Right atrium auricular region (tissue), 2 donors: ENCODE measurements at places on chromosomes 7 and 10. TPM values are rescaled to one million over a fixed set of nuclear protein-coding genes. Genes with fewer than 3 reads are reported as not detected.

The DNAJB6 gene
- 134 TPM for total RNA-seq

The MAGI2 gene
- total RNA-seq, result 5.9 TPM

The SGMS1 gene
- total RNA-seq, result 32.5 TPM

The AKR1C3 gene
- 48.9 TPM for total RNA-seq

The KIAA1217 gene
- 33.3 TPM for total RNA-seq

The LIPK gene
- not detected for total RNA-seq

The C10orf62 gene
- 0.35 TPM for total RNA-seq

The ITPRID1 gene
- not detected for total RNA-seq

The TFAM gene
- total RNA-seq, result 15.1 TPM

The CCDC201 gene
- not detected for total RNA-seq

The MKX gene
- 0.22 TPM for total RNA-seq

The DRGX gene
- total RNA-seq, result not detected

The GNGT1 gene
- total RNA-seq, result not detected

The SPDYE9 gene
- total RNA-seq, result not detected

The H2BK1 gene
- not detected for total RNA-seq

DNA sequence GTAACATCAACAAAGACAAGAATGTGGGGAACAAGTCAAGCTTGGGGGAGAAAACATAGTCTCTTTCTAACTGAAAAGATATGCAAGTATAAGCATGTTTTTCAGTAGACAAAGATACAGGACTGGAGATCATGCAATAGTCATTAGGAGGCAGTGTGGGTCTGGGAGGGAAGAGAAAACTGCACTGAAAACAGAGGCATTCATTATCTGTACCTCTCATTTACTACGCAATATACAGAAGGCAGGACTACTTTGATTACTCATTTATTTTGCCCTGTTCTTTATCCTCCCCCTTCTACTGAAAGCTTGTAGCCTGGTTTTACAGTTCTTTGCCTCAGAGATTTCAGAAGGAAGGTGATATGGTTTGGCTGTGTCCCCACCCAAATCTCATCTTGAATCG is 341.2 kb downstream of the CRPPA start:
- H3K27ac ChIP-seq, result no peak overlapping the region
- no peaks in the 10 kb centered on the region for H3K4me1 ChIP-seq
- no peak for DNase-seq
- H3K4me3 ChIP-seq, result no peak overlapping the region

DNA sequence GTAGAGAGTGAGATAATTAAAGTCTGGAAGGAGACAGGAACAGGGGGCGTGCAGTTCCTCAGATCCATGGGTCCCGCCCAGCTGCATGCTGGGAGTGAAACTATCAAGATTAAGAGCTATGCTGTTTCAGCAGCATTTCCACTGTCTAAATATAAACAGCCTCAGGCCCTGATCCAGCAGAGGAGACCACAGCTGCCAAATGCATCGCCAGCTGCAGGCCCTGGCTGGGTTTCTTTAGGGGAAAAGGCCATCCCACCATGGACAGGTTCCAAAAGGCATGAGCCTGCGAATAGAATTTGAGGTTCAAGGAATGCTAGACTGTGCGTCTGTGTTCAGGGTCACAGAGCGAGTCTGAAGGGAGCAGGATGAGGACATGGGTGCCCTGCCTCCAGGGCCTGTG is 411.4 kb downstream of the PAXIP1 start:
- no peaks in the 10 kb centered on the region for H3K4me1 ChIP-seq
- no peak overlapping the region for H3K4me3 ChIP-seq
- no peaks in the 10 kb centered on the region for H3K36me3 ChIP-seq
- H3K27ac ChIP-seq, result no peak overlapping the region

DNA sequence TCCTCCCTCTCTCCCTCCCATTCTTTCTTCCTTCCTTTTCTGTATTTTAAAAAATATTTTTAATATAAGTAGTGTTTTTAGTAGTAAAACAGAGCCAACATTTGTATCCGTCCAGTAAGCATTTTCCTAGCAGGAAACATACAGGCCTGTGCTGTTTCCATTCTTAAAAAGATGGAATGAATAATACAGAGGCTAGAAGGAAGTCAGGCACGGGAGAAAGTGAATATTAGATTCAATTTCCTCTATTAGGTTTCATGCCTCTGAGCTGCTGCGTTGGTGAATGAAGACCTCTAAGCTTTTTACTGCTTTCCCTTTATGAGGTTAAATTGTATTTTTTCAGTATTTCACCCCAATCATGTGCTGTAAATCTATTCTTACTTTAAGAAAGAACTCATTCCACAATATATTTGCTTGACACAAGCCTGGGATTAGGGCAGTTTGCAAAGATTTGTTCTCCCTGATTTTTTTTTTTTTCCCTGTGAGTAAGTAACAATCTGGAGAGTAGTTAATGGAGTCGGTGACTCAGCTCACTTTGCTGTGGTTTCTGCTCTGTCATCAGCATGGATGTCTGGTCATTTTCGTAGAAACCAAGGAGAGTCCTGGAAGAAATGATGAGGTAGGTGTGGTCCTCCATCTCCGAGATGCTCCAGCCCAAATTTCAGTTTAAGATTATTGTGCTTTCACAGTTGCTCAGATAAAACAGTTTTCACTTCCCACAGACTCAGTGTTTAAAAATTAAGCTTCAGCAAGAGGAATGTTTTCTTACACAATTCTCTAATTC is 76.1 kb upstream of the PITRM1 start:
- no peaks in the 10 kb centered on the region for H3K36me3 ChIP-seq
- peak overlapping the region; percentile 61 for H3K27ac ChIP-seq
- H3K4me1 ChIP-seq, result no peaks in the 10 kb centered on the region
- H3K27me3 ChIP-seq, result no peaks in the 10 kb centered on the region
- no peak for DNase-seq

GRCh38 chr7:156460858-156461627 is 179.5 kb upstream of the RNF32 start:
- no peak for DNase-seq
- no peak overlapping the region for H3K27ac ChIP-seq
- no peaks in the 10 kb centered on the region for H3K4me1 ChIP-seq
- H3K27me3 ChIP-seq, result no peaks in the 10 kb centered on the region
- H3K36me3 ChIP-seq, result no peaks in the 10 kb centered on the region
- no peak overlapping the region for H3K4me3 ChIP-seq

- H3K4me1 ChIP-seq, result peaks cover 7% of the 10 kb centered on the region
- no peak for DNase-seq
- H3K27ac ChIP-seq, result no peak overlapping the region
- H3K27me3 ChIP-seq, result no peaks in the 10 kb centered on the region
Measured at GRCh38 chr10:36676756-36677430, 448.5 kb upstream of the ANKRD30A start.

GRCh38 chr10:132926777-132927650 is 15.4 kb downstream of the CFAP46 start:
- no peak overlapping the region for H3K4me3 ChIP-seq
- H3K36me3 ChIP-seq, result no peaks in the 10 kb centered on the region
- no peak overlapping the region for H3K27ac ChIP-seq
- H3K27me3 ChIP-seq, result no peaks in the 10 kb centered on the region
- DNase-seq, result no peak

GRCh38 chr7:135601182-135601581 is 43.5 kb downstream of the NUP205 start:
- no peak overlapping the region for H3K27ac ChIP-seq
- DNase-seq, result no peak
- H3K36me3 ChIP-seq, result peaks cover 36% of the 10 kb centered on the region
- no peaks in the 10 kb centered on the region for H3K4me1 ChIP-seq

DNA sequence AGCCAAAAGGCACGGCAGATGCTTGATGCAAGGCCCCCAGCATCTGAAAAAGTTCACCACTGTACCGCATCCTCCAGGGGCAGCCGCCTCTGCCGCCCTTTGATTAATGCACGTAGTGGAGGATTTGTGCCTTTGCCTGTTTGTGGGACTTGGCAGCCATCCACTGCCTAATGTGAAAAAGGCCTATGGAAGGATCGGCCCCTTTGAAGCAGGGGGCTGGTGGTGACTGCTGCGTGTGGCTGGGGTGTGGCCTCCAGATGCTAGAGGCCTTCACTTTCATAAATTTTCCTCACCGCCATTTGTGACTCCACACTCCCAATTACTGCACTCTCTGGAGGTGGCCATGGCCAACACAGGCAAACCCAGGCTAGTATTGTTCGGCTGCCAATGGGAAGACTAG is 226.0 kb downstream of the BMPER start:
- H3K27ac ChIP-seq, result no peak overlapping the region
- no peak overlapping the region for H3K4me3 ChIP-seq
- H3K4me1 ChIP-seq, result no peaks in the 10 kb centered on the region
- no peaks in the 10 kb centered on the region for H3K36me3 ChIP-seq

GRCh38 chr7:30181736-30182522 is 47.1 kb downstream of the MTURN start:
- H3K4me3 ChIP-seq, result no peak overlapping the region
- H3K27ac ChIP-seq, result peak overlapping the region; percentile 44
- no peak for DNase-seq
- H3K4me1 ChIP-seq, result peaks cover 38% of the 10 kb centered on the region

- no peak overlapping the region for H3K4me3 ChIP-seq
- DNase-seq, result peak; percentile 58
- H3K4me1 ChIP-seq, result no peaks in the 10 kb centered on the region
- H3K27ac ChIP-seq, result no peak overlapping the region
- H3K27me3 ChIP-seq, result no peaks in the 10 kb centered on the region
Measured at GRCh38 chr10:119608316-119609155, 11.8 kb upstream of the TIAL1 start.

DNA sequence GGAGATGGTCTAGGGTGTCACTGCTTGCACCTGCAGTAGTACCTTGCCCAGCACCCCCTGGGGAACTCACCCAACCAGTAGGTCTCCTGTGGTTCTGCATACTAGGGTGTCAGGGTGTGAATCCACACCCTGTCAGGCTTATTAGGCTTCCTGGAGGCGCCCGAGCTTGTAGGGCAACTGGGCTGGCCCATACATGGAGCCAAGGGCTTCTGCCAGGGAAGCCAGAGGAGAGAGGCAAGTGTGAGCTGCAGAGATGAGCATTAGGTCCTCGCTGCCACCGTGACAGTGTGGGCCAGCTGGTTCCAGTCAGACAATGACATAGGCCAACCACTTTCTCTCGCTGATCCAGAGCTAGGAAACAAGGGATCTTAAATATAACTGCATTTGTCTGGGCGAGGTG is 11.2 kb downstream of the MXI1 start:
- DNase-seq, result no peak
- no peak overlapping the region for H3K4me3 ChIP-seq
- no peak overlapping the region for H3K27ac ChIP-seq
- no peaks in the 10 kb centered on the region for H3K27me3 ChIP-seq
- H3K36me3 ChIP-seq, result no peaks in the 10 kb centered on the region

DNA sequence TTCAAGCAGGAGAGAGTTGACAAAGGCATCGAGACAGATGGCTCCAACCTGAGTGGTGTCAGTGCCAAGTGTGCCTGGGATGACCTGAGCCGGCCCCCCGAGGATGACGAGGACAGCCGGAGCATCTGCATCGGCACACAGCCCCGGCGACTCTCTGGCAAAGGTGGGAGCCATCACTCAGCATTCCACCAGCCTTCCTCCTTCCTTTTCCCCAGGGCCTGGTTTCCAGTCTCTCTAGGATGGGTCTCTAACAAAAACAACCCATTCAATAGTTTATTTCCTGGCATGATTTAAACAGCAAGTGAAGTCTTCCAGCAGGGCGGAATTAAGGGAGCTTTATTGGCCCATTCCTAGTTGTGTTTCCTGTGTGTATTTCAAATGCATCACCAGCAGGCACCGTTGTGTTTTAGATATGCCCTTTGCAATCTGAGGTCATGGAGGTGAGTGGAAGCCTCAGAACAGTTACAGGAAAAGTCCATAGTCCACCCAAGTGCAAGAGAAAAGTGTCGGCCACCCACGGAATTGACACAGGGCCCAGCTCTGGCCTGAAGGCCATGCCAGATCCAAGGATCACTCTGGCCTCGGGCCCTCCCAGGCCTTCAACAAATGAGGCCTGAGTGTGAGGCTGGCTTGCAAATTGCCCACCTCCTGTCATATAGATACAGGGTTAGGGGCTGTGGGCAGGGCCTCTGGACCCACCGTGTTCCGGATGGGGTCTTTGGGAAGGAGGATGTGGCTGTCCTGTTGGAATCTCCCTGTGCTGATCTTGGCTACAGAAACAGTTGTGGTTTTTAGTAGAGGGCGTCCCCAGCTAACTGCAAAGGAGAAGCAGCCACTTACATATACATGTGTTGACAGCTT is 46.9 kb upstream of the TRIM8 start:
- no peaks in the 10 kb centered on the region for H3K27me3 ChIP-seq
- H3K27ac ChIP-seq, result peak overlapping the region; percentile 47
- no peak overlapping the region for H3K4me3 ChIP-seq
- H3K36me3 ChIP-seq, result peaks cover 18% of the 10 kb centered on the region

GRCh38 chr7:150898475-150899011 is 46.2 kb downstream of the AOC1 start:
- H3K27me3 ChIP-seq, result peaks cover 4% of the 10 kb centered on the region
- no peak overlapping the region for H3K4me3 ChIP-seq
- DNase-seq, result peak; percentile 82
- no peak overlapping the region for H3K27ac ChIP-seq
- no peaks in the 10 kb centered on the region for H3K4me1 ChIP-seq

GRCh38 chr10:125144693-125145623 is 15.4 kb downstream of the CTBP2 start:
- DNase-seq, result no peak
- no peaks in the 10 kb centered on the region for H3K27me3 ChIP-seq
- no peaks in the 10 kb centered on the region for H3K4me1 ChIP-seq
- no peaks in the 10 kb centered on the region for H3K36me3 ChIP-seq
- H3K27ac ChIP-seq, result peak overlapping the region; percentile 54

GRCh38 chr7:101933688-101934121 is 116.3 kb downstream of the CUX1 start:
- no peaks in the 10 kb centered on the region for H3K27me3 ChIP-seq
- no peaks in the 10 kb centered on the region for H3K36me3 ChIP-seq
- H3K4me1 ChIP-seq, result peaks cover 40% of the 10 kb centered on the region
- H3K27ac ChIP-seq, result no peak overlapping the region
- H3K4me3 ChIP-seq, result no peak overlapping the region
- no peak for DNase-seq

DNA sequence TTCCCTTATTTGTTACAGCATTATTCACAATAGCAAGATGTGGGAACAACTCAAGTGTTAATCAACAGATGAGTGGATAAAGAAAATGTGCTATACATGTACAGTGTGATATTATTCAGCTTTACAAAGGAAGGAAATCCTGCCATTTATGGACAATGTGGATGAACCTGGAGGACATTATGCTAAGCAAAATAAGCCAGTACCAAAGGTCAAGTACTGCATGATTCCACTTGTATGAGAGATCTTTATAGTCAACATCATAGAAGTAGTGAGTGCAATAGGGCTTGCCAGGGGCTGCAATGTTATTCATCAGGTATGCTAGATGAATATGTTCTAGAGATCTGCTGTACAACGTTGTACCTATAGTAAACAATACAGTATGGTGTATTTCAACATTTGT is 138.5 kb upstream of the AGR3 start:
- no peaks in the 10 kb centered on the region for H3K27me3 ChIP-seq
- no peak overlapping the region for H3K4me3 ChIP-seq
- H3K4me1 ChIP-seq, result no peaks in the 10 kb centered on the region
- DNase-seq, result no peak
